Nephron progenitor cell (in vitro differentiated cells): ENCODE measurements at places on chromosomes 1 and 21.

- DNase-seq, result no peak
Measured at GRCh38 chr21:36470294-36470693, 9.6 kb downstream of the CLDN14 start.

- no peak for DNase-seq
Measured at GRCh38 chr1:51644533-51645197, 27.8 kb downstream of the OSBPL9 start.

GRCh38 chr21:36149788-36150711 is 6.6 kb upstream of the DOP1B start:
- DNase-seq, result no peak

DNA sequence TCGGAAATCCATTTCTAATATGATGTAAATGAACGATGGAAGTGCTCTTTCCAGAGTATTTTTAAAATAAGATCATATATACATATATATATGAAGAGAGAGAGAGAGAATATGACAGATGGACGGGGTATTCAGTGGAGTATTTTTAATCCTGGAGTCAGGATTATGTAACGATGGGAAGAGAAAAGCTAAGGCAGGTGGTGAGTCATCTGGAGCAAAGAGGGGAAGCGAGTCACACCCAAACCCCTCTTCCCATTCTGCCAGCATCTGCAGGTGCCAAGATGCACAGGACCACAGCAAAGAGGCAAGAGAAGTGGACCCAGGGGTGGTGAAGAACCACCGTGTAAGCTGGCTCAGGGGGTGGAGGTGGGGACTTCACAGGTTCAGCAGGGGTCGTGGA is 102.7 kb upstream of the GRIK3 start:
- no peak for DNase-seq

DNA sequence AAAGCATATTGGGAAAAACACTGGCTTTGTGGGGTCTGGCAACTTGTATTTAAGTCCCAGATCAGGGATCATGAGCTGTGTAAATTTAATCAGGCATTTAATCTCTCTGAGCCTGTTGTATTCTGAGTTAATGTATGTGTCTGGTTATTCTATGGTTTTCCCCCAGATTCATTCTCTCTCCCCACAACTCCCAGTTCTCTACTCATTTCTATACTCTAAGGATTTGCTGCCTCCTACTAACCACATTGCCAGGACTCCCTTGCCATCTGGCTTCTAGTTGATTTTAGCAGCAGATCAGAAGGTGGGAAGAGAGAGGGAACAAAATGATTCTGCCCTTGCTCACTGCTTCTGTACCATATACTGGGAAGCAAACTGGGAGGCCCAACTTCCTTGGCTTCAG is 31.4 kb upstream of the S1PR1 start:
- no peak for DNase-seq

DNA sequence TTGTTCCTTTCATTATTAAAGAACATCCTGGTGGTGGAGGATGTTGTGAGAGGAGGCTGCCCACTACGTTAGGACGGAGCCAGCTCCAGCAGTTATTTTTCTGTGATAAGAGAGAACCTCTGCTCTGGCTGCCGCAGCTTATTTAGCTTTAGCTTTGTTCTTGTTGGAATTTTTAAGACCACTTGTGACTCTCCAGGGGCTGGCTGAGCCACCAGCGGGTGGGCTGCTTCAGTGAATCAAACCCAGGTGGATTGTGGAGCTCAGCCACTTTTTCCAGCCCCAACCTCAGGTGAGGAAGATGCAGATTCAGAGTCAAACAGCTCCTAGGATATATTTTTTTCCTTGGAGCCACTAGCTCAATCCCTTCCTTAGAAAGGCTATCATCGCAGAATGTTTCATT is 83.1 kb upstream of the CTTNBP2NL start:
- no peak for DNase-seq

GRCh38 chr1:160018900-160019299 is 12.9 kb downstream of the PIGM start:
- no peak for DNase-seq

GRCh38 chr1:113538225-113538624 is 147.9 kb downstream of the MAGI3 start:
- DNase-seq, result no peak

DNA sequence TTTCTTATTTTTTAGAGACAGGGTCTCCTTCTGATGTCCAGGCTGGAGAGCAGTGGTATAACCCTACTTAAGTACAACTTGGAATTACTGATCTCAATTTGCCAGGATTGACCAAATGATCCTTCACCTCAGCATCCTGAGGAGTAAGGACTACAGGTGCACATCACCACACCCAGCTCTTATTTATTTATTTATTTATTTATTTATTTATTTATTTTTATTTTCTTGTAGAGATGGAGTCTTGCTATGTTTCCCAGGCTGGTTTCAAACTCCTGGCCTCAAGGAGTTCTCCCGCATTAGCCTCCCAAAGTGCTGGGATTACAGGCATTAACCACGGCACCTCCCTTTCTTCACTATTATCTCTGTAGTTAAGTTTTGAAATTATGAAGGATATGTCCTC is 117.5 kb upstream of the NEGR1 start:
- no peak for DNase-seq

- no peak for DNase-seq
Measured at GRCh38 chr1:7006996-7007871, 222.0 kb downstream of the CAMTA1 start.

DNA sequence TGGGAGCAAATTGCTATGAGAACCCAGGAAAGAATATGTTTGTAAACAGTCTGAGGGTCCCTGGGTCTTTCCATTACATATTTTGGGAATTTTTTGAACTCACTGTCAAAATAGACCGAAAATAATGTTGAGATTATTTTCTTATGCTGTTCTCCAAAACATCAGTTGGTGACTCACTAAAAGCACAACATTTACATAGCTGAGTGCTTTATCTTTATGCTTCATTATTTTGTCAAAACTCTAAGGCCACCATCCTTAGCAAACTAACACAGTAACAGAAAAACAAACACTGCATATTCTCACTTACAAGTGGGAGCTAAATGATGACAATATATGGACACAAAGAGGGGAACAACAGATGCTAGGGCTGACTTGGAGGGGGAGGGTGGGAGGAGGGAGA is 459.3 kb downstream of the ADGRL2 start:
- no peak for DNase-seq

- DNase-seq, result peak; percentile 70
Measured at GRCh38 chr1:226223157-226223785, at the start of gene MIXL1. MIXL1 (plus strand) TSS chr1:226223664; CDS start chr1:226223682, 18 bp downstream.

DNA sequence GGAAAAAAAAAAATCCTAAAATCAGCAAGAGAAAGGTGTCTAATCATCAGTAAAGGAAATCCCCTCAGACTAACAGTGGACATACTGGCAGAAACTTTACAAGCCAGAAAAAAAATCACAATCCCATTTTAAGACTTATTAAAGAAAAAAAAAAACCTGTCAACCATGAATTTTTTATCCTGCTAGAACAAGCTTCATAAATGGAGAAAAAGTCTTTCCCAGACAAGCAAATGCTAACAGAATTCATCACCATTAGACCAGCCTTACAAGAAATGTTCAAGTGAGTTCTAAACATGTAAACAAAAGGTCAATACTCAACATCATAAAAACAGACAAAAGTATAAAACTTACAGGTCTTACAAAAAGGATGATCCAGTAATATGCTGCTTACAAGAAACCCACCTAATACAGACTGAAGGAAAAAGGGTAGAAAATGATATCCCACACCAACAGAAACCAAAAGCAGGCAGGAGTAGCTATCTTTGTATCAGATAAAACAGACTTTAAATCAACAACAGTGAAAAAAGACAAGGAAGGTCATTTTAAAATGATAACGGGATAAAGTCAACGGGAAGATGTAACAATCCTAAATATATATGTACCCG is 129.6 kb downstream of the EVI5 start:
- no peak for DNase-seq
